Small intestine (tissue), 16 donors: ENCODE measurements at places on chromosomes 7 and 10. TPM values are rescaled to one million over a fixed set of nuclear protein-coding genes. Genes with fewer than 3 reads are reported as not detected.
A peak's percentile ranks its signal among the peaks of the same experiment; 100 is the strongest.

GRCh38 chr10:118730756-118731456, 23.9 kb downstream of the CACUL1 start:
- DNase-seq, result peak; percentile 78

DNA sequence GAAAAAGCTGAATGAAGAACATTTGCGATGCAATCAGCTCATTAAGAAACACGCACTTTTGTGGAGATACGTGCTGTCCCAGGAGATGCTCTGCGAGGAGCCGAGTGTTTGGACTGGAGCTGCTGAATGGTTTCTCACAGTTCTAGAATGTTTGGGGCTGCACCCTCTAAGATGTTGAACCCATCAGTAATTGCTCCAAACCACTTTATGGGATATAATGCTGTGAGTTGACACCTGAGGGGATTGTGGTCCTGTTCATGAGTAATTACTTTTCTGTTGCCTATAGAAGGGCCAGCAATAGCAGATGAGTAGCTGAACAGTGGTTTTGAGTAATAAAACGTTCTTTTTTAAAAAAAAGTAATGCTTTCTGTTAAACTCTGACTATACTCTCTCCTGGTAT, 63.1 kb downstream of the IKZF1 start:
- no peak for DNase-seq

GRCh38 chr10:52258799-52259425, 55.2 kb upstream of the DKK1 start:
- DNase-seq, result no peak

DNA sequence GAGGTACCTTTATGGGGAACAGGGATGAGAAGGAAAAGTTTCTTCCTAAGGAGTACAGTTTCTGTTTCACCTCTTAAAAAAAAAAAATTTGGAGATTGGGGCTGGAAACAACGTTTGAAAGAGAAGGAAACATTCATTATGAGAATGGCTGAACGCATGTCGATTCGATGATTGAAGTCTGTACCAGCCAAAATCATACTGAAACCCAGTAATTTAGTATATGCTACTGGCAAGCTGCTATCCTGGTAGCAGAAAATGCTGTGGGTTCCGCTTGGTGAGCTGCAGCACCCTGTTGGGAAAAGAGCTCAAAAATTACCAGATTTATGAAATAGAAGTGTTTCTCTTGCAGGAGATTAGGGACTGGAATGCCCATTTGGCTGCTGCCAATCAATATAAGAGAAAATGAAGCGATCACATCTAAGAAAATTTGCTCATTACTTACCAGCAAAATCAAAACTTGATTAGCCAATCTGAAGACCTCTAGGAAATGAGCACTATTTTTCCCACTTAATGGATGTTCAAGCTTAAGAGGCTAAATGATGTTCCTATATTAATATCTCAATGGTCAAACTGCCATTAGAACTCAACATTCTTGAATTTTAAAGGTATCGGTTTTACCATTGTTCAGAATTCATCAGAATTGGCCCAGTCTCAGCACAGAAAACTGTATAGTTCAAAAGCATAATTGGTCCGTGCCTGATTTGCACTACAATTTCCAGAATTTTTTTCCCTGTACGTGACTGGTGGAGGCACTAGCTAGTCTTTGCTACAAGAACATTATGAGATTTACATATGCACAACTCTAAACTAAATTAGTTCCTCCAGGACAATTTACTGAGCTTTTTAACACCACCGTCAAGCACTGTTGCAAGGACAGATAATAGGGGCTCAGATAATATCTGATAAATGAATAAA, 1.2 kb upstream of the ITGB1 start:
- peak; percentile 24 for DNase-seq

DNA sequence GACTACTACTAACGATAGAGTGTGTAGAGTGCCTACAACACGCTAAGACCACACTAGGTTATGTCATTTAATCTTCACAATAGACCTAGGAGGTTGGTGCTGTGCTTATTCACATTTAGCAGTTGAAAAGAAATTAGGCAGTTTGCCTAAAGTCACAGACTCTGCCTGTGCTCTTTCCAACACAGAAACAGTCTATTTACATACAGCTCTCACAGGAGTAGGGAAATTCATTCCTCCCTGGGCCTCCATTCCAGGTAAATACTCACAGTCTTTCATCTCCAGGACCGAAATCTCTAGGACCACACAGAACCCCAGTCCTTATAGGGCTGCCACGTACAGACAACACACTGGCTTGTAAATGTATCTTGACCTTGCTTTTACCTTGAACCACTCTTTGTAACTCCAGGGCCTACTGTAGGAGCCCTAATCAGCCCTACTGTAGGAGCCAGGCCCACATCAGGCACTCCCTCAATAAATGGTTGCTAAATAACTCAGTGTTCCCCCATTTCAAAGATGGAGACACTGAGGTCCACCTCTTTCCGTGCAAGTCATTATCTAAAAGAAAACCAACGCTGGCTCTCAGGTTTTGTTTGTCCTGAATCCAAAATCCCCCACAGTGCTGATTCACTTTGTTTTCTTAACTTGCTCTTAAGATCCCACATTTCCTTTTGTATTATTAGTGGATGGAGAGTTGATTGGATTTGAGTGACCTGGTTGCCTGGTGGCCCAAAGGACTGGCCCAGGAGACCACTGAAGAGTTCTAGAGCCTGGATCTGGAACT, 146.9 kb downstream of the KCNMA1 start:
- DNase-seq, result no peak

The DGKI gene
- polyA plus RNA-seq, result 0.54 TPM

DNA sequence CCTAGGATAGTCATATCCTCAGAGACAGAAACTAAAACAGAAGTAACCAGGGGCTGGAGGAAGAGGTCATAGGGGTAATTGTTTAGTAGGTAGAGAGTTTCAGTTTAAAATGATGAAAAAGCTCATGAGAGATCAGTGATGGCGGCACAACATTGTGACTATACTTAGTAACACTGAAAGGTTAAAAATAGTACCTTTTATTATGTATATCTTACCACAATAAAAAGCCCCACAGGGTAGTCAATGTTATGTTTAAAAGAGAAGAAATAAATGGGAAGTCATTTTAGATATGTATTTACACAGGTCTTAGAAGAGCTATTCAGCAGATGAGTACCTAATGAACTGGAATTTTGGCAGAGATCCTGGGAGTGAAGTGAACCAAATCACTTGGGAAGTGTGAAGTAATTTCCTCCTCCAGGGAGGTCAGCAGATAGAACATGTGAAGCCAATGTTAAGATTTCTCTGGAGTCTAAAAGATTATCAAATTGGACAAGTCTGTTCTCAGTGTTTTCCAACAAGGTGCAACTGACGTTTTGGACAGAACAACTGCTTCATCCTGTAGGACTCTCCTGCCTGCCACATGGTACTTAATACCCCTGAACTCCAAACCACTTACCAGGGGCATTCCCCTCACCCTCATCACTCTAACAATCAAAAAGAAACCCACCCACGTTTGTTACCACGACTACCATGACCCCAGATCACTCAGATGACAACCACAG, 6.4 kb downstream of the CDCA7L start:
- no peak for DNase-seq

DNA sequence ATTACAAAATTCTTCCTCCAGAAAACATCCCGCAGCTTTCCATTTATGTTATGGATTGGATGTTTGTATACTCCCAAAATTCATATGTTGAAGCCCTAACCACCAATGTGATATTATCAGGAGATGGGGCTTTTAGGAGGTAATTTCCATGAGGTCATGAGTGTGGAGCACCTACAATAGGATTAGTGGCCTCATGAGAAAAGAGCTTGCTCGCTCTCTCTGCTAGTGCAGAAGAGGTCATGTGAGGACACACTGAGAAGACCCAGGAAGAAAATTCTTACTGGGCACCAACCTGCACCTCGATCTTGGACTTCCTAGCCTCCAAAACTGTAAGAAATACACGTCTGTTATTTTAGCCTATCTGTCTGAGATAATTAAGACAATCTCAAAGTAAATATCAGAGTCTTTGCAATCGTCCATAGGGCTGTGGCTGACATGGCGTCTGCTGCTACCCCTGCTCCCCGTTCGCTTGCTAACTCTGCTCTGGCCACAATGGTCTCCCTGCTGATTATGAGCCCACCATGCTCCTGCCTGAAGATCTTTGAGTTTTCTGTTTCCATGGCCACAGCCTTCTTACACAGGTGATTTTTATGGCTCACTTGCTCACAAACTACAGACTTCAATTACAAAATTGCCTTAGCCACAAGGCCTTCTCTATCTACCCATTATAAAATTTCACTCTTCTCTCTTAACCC, 333.3 kb downstream of the CACNA2D1 start:
- no peak for DNase-seq

DNA sequence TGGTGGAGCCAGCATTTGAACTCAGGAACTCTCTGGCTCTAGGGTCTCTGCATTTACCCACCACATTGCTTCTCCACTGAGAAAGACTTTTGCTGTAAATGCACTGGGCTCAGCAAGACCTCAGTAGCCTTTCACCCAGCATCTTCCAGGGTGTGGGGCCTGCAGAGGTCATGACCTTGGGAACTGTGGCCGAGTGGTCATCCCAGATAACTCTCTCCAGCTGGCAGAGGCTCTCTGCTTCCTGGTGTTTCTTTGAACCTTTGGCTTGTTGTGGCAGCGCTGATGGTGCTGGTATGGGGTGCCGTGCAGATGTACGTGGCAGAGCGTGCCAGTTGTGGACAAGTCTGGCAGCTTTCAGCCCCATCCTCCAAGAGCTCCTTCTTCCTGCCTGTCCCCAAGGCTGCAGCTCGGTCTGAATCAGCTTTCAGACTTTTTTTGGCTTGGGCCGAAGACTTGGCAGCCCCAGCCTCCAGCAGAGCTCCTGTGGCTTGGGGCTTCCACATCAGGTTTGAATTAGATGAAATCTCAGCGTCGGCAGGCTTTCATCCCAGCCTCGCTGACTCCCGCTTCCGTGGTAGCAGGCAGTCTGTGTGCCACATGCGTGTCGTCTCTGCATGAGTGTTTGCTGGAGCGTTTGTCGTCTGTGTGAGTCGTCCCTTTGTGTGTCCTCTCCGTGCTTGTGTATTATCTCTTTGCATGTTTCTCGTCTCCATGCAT, 21.5 kb downstream of the ADAMTS14 start:
- no peak for DNase-seq

- DNase-seq, result no peak
Measured at GRCh38 chr7:151174246-151175046, 7.0 kb upstream of the GBX1 start.

DNA sequence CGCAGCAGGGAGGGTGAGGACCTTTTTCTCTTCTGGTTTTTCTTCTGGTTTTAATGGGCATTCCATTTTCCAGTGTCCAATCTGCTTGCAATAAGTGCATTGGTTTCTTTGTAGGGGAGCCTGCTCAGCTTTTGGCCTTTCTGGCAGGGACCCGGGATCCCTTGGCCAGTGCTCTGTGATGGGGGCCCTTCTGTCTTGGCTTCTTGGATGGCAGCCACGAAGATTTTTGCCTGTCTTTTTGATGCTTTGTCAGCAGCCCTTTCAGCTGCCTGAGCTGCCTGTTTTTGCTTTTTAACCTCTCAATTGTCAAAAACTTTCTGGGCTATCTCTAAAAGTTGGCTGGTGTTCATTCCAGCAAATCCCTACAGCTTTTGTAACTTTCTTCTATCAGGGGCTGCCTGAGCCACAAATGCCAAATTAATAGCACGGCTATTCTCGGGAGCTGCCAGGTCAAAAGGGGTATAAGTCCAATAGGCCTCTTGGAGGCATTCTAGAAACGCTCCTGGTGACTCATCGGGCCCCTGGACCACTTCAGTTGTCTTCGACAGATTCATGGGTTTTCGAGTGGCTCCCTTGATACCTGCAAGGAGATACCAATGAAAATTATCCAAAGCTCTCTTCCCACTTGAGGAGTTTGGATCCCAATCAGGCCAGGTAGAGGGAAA, 179.9 kb upstream of the MBL2 start:
- no peak for DNase-seq

The FBXW4 gene
- polyA plus RNA-seq, result 49.1 TPM

- DNase-seq, result no peak
Measured at GRCh38 chr10:122316224-122316884, 45.3 kb downstream of the BTBD16 start.

The CWF19L1 gene
- polyA plus RNA-seq, result 21.9 TPM

- DNase-seq, result no peak
Measured at GRCh38 chr10:46254467-46254866, 32.3 kb upstream of the ANTXRL start.

The UNCX gene
- polyA plus RNA-seq, result not detected

DNA sequence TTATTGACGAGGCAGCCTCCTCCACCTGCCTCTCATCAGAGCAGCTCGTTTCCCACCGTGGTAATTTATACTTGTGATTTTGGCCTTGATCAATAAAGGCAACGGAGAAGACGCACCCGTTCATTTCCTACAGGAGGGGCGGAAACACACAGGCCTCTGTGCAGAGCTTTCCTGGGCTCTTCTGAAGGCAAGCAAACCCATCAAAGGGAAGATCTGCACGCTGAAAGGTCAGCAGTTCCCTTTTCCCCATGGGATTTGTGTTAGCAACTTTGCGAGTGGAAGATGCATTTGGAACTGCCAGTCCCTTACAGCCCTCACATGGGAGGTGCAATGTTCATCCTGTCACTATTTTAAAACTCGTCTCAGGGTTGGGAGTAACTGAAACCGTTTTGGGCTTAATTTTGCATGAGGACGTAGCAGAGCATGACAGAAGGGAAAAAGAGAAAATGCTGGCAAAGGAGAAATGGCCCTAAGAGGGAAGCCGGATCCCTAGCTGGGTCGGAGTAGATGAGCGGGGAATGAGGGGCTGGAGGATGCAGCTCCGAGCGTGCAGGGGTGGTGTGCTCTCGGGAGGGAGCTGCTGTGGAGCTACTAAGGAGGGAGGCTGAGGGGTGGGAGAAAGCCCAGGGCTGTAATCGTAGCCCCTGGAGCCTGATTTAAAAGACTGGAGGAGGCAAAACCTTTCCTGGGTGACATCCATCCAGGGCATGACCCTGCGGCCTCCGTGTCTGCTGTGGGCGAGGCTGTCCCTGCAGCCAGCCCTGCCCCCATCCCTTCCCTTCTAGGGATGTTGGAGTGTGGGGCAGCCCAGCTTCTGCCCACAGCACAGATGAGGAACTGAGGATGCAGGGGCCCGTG, 111.1 kb upstream of the FAM20C start:
- no peak for DNase-seq

The MAD1L1 gene
- polyA plus RNA-seq, result 21.7 TPM

The MEST gene
- 119 TPM for polyA plus RNA-seq

The GPR158 gene
- polyA plus RNA-seq, result not detected

DNA sequence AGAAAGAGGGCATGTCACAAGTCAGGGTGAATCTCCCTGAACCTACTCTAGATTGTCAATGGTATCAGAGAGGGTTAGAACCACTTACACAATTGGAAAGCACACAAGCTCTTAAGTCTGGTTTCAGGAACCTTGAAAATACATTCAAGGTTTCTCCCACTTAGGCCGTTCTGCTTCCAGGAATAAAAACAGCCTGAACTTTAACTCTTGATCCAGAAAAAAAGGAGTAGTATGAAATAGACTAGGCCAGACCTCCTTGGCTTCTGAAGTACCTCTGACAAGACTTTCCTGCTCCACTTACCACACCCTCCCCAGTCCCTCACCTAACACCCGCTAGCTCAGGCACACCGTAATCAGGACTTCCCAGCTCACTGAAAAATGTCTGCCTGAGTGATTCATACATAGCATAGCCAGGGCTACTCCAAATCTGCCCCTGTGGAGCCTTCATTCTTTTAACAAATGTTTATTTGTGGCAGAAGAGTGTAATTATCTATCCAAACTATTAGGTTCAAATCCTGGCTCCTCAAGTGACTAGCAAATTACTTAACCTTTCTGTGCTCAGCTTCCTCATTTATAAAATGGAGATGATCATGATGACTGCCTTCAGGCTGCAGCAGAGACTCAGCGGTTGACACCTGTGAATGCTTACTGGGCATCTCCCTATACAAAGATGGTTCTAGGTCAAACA, 30.3 kb upstream of the IL6 start:
- no peak for DNase-seq
